Activated CD4-positive, alpha-beta T cell treated with anti-CD3 and anti-CD28 coated beads, Interleukin-2, amount 50 U/mL, for 24 hours (primary cell): ENCODE measurements at places on chromosomes 4 and X.

GRCh38 chrX:13864264-13864663, 47.4 kb upstream of the GPM6B start:
- no peak for DNase-seq

DNA sequence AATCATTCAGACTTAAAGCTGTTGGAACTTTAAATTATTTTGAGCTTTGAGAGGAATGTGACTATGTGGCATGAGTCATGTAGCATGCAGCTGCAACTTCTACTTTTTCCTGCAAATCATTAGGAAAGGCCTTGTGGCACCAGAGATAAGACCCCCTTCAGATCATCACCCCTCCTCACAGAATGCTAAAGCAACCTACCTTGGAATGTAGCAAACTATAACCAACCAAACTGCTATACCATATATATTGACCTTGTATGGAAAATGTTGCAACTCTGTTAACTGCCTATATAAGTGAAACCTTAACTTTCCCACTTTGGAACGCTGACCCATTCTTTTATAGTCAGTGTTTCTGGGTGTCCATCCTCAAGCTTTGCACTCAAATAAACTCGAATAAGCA, 32.0 kb downstream of the ATXN3L start:
- DNase-seq, result no peak

DNA sequence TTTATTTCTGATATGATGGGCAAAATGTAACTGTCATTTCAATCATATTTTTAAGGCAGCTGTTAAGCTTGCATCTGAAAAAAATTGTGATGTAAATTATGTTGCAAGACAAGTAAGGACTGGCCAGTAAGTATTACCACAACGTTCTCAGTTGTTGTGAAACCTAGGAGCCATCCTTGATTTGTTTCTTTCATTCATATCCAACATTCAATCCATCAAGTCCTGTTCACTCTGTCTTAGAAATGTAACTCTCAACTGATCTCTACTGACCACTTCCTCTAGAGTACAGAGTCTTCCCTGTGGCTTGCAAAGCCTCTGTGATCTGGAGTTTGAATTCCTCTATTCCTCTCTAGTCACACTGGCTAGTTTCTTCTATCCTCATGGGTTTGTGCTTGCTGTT, 161.4 kb upstream of the MAD2L1 start:
- no peak for DNase-seq

- DNase-seq, result no peak
Measured at GRCh38 chrX:51158231-51158630, 174.4 kb upstream of the NUDT10 start.

DNA sequence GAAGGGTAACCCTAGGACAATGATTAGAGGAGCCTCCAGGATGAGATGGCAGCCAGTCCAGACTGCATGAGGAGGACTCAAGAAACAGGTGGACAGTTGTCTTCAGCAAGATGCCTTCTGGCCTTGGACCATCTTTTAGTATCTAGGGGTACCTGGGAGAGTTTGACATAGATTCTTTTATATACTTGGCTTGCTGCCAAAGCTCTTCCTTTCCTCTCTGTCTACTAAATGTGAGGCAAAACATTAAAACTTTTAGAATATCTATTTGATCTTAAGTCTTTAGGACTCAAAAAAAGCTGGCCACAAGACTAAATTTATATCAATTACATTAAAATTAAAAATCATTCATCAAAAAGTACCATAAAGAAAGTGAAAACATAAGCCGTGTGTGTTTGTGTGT, 18.6 kb upstream of the NKX3-2 start:
- no peak for DNase-seq
